HT1080 (cell line): ENCODE measurements at places on chromosomes 1 and 21.

- DNase-seq, result no peak
Measured at GRCh38 chr1:156582388-156583017, 3.0 kb downstream of the TTC24 start.

GRCh38 chr1:65725064-65725463 lies 67.6 kb upstream of the PDE4B start:
- no peak for DNase-seq

DNA sequence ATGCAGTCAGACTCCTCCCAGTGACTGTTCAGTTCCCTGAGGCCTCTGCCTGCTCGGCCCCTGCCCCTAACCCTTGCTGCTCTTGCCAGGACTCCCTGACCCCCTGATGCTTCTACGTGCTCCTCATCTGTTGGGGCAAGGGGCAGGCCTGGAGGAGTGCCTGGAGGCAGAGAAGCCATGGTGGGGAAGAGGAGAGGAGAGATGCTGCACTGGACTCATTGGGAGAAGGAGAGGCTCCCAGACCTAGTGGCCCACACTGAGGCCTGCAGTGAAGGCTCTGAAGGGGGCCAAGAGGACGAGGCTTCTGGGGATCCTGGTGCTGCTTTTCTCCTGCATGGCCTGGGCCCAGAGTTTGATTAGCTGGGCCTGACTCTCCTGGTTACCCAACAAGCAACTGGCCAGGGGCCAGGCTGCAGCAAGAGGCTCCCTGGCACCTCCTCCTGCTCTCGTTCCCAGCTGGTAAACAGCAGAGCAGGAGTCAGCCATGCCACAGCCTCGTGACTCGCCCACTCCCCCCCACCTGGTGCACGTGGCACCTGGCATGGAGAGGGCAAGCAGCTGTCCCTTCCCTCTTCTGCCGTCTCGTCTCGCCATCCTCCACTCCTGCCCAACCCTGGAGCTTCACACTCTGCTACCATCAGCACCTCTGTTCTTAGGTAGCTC lies 847 bp upstream of the RORC start:
- peak; percentile 26 for DNase-seq

DNA sequence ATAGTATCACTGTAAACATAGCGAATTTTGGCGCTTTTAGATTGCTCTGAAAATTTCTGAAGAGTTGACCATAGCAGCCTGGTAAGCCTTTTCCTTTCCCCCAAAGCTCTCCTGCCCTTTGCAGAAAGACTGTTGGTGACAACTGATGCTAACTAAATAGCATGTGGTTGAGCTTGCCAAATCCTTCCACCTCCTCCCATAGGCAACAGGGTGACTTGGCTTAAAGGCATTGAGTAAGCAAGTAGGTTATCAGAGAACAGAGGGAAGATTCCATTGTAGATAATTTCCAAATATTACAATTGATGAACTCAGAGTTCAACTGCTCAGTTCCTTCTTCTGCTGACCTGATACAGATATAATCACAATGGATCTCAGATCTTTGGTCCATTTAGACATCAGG lies 19.9 kb upstream of the HMGCL start:
- DNase-seq, result no peak

- peak; percentile 36 for DNase-seq
Measured at GRCh38 chr1:8910331-8910730, 31.8 kb upstream of the ENO1 start.
